ENCODE measurements at places on chromosomes 16 and 17.

DNA sequence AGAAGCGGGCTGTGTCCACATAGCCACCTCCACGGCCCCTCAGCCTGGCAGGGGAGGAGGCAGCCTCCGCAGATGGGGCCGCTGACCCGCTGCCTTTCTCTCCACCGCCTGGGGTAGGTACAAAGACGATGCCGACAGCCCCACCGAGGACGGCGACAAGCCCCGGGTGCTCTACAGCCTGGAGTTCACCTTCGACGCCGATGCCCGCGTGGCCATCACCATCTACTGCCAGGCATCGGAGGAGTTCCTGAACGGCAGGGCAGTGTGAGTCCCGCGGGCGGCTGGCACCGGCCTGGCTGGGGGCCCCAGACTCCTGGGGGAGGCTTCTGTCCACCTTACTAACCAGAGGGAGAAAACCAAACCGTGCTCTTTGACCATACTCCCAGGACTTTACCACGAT is 27.9 kb downstream of the MGRN1 start:
- no peak for DNase-seq

- DNase-seq, result no peak
Observed at GRCh38 chr17:79752175-79752574, 21.4 kb downstream of the ENPP7 start.

DNA sequence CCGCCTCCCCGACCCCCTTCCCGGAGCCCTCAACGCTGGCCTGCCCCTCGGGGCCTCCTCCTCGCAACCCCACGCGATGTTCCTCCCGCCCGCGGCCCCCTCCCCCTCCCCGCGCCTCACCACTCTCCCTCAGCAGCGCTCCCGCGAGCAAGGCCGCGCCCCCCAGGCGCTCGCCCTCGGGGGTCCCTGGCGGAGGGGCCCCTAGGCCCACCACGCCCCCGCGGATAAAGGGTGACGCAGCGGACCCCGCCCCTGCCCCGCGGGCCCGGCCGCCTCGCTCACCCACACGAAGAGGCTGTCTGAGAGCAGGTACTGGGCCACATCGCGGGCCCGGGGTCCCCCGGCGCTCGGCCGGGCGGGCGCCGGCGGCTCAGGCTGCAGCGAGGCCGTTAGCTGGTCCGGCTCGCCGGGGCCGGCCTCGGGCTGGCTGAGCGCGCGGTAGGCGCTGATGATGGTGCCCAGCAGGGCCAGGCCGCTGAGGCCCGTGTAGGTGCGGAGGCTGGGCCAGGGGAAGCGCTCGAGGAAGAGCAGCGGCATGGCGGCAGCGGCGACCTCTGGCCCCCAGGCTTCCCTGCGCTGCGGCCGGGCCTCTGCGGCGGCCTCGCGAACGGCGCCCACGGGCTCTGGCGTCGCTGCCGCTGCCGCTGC is 430 bp downstream of the AMFR start:
- peak; percentile 30 for DNase-seq

DNA sequence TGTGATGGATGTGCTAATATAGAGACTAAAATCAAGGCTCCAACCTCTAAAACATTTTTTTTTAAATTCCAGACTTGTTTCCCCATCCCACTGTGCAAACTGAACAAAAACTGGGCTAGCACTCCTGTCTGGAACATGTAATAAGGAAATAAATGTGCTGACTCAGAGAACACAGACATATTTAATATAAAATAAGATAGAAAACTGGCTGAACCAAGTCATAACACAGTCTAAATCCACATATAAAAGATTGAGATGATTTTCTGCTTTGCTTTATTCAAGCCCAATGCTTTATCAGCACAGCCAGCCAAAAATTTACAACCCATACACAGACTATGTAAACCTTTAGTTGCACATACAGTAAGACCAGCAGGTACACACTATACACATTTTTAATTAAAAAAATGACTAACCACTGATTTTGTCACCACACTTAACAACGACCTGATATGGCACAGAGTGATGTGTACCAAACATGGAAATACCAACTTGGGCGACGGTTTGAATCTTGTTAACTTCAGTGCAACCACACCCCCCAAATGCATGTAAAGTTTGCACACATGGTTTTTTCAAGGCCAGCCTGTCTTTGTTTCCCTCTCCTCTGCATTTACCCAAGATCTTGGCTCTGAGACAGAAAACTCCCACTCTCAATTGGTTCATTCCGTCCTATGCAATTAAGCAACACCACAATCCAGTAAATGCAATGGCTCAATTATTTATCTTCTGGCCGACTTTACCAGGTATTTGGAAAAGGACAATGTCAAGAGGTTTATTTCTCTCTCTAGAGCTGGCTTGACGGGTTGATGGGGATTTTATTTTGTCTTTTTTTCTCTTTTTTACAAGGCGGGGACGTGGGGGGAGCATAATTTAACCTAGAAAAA is 1.2 kb downstream of the STAT3 start:
- DNase-seq, result no peak

DNA sequence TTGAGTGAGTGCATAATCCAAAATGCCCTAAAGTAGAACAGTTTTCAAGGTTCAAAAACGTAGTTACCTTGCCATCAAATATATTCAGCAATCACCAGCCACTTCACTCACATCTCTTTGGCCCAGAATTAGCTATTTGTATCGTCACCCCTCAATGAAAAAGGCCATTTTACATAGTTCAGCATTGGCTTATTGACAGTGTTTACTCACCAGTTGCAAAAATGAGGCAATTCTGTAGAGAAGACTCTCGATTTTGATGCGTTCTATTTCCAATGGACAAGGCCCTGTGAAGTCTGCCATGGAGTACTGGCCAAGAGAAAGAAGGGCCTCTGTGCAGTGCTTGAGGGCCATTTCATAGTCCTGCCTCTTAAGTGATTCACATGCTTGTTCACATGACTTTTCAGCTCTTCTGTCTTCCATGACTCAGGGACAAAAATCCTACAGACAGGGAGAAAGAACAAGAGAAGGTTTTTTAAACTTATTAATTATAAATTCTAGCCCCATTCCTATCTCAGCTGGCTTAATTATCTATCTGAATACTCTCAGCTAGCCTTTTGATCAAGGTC is 26.5 kb downstream of the HELZ start:
- DNase-seq, result no peak

DNA sequence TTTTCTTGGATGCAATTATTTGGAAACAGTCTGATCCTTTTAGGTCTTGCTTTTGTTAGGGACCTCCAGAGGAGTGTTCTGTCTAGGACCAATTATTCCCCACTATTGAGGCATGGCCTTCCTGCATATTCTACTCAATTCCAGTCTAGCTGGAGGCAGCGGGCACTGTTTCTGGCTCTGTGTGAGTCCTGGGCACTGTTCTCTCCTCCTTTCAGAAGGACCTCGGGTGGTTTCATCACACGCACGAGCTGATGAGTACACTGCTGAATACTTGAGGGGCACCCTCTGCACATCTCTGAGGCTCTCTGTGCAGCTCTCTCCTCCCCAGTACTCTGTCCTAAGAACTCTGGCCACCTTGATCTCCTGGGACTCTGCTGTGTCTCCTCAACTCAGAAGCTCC is 30.7 kb downstream of the DYNLL2 start:
- no peak for DNase-seq

Measured in activated T-cell treated with anti-CD3 and anti-CD28 coated beads for 48 hours (primary cell).